ENCODE measurements at places on chromosomes 4 and X.
A peak's percentile ranks its signal among the peaks of the same experiment; 100 is the strongest.

DNA sequence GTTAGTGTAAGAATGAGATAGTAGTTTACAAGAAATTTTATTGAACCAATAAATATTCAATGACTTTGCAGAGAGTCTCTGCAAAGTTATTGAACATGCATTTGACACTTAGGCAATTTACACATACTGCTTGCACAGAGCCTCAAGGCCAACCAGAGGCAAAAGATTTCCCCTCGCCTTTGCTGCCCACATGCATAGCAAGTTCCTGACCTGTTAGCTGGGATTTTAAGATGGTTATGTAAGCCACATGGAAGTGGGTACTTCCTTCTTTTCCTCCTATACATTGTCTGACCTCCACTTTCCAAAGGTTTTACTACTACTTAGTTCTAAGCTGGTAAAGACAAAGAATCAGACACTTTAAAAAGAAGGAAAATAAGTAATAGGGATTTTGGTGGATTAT, 430.1 kb upstream of the FRG1 start:
- no peak overlapping the region for H3K27ac ChIP-seq
- no peaks in the 10 kb centered on the region for H3K36me3 ChIP-seq
- H3K4me1 ChIP-seq, result no peaks in the 10 kb centered on the region
- DNase-seq, result no peak
- no peak overlapping the region for H3K4me3 ChIP-seq

DNA sequence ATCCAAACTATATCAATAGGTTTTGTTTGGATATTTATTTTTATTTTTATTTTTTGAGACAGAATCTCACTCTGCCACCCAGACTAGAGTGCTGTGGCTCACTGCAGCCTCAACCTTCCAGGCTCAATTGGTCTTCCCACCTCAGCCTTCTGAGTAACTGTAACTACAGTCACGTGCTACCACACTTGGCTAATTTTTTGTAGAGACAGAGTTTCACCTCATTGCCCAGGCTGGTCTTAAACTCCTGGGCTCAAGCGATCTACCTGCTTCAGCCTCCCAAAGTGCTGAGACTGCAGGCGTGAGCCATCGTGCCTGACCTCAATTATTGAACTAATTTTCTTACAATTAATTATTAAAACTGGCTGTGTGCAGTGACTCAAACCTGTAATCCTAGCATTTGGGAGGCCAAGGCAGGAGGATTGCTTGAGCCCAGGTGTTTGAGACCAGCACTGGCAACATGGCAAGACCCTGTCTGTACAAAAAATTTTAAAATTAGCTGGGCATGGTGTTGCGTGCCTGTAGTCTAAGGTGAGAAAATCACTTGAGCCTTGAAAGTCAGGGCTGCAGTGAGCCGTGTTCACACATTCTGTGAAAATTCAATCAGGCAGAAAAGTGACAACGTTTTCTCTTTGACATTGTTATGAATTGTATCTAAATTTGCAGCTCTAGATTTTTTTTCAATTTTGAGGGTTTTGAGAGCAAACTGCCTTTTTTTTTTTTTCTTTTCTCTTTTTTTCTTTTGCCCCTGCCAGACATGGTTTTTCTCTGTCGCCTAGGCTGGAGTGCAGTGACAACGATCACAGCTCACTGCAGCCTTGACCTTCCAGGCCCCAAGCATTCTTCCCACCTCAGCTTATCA, 66.0 kb downstream of the UBE2K start:
- DNase-seq, result no peak
- peaks cover 21% of the 10 kb centered on the region for H3K36me3 ChIP-seq
- no peak overlapping the region for H3K4me3 ChIP-seq
- no peaks in the 10 kb centered on the region for H3K4me1 ChIP-seq
- no peaks in the 10 kb centered on the region for H3K27me3 ChIP-seq

DNA sequence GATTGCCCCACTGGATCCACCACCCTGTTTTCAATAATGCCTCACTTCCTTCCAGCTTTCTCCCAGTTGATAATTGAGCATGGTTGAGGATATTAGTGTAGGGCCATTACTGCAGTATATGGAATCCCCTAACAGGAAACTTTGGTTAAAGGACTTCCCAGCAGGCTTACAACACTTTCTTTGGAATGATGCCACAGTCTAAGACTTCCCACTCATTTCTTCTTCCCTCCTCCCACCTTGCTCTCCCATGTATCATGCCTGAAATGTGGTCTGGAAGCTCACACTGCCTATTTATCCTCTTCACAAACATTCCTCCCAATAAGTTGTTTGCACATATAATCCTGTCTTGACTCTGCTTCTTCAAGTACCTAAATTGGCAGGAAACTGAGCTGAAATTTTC, 863.3 kb downstream of the CENPC start:
- DNase-seq, result no peak
- no peaks in the 10 kb centered on the region for H3K36me3 ChIP-seq
- H3K27ac ChIP-seq, result no peak overlapping the region
- no peak overlapping the region for H3K4me3 ChIP-seq
- H3K27me3 ChIP-seq, result no peaks in the 10 kb centered on the region
- no peaks in the 10 kb centered on the region for H3K4me1 ChIP-seq

- peaks cover 89% of the 10 kb centered on the region for H3K36me3 ChIP-seq
- H3K4me1 ChIP-seq, result no peaks in the 10 kb centered on the region
- no peak for DNase-seq
- H3K4me3 ChIP-seq, result no peak overlapping the region
- H3K27me3 ChIP-seq, result peaks cover 6% of the 10 kb centered on the region
- no peak overlapping the region for H3K27ac ChIP-seq
Observed at GRCh38 chrX:153707406-153707805, 16.8 kb downstream of the BCAP31 start.

DNA sequence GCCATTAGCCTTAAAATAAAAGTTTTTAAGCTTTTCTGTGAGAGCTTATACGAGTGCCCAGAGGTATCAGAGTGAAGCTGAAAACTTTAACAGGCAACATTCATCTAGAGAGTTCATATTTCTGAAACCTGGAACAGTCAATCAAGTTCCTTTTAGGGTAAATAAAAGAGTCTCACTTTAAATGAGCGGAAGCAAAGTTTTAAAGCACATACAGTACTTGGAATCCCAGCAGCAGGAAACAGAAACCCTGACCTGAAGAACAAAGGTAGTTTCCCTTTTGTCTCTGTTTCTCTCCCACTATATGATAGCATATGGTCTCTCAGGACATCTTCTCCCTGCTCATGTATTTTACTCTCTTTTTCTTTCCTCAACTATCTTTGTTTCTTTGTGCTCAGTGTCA, 153.0 kb downstream of the ASB9 start:
- no peak overlapping the region for H3K27ac ChIP-seq
- H3K36me3 ChIP-seq, result no peaks in the 10 kb centered on the region
- H3K27me3 ChIP-seq, result no peaks in the 10 kb centered on the region
- no peak overlapping the region for H3K4me3 ChIP-seq
- no peaks in the 10 kb centered on the region for H3K4me1 ChIP-seq
- no peak for DNase-seq

DNA sequence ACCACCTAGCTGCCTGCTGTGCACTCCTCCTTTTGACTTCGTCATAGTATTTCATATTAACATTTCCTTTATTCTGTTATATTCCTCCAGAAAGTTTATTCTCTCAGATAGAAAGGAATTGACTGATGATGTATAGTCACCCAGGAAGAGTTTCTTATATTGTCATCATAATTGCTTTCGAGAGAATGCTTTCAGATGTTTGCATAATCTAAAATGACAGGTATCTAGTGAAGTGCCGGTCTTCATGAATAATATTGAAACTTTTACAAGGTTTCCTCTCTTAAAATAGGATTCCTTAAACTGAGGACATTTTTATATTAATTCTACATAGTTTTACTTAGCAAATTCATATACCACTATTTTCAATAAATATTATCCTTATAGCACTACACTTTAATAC, 10.1 kb downstream of the SEC24D start:
- no peaks in the 10 kb centered on the region for H3K27me3 ChIP-seq
- H3K4me3 ChIP-seq, result no peak overlapping the region
- H3K36me3 ChIP-seq, result no peaks in the 10 kb centered on the region
- H3K27ac ChIP-seq, result no peak overlapping the region

DNA sequence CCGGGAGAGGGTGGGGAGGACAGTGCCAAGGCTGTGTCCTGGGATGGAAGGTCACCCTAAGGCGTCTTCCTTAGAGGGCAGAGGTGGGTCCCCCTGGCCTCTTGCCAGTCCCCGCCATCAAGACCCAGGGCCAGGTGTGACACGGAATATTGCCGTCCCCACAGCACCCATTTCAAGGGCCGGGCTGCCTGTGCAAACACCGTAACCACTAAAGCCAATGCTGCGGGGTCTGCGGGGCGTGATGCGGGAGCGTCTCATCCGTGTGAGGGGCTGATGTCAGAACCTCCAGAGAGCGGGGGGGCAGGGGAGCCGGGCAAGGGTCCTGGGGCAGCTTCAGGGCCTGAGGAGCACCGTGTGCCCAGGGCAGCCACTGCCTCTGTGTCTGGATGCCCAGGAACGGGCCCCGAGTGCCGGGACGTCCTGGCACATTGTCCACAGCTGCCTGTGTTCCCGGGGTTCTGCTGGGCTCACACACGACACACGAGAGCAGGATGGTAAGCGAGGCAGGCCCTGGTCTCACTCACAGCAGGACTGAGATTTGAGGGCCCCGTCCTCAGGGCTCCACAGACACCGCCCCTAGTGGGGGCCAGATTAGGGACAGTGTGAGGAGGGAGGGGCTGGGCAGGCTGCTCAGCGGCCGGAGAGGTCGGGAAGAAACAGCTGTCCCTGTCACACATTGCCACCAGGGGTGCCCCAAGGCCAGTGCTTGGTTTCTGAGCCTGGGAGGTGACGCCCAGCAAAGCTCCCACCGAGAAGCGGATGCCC, 29.2 kb downstream of the NKX1-1 start:
- no peak overlapping the region for H3K27ac ChIP-seq
- DNase-seq, result peak; percentile 68
- no peaks in the 10 kb centered on the region for H3K4me1 ChIP-seq
- H3K4me3 ChIP-seq, result no peak overlapping the region
- H3K36me3 ChIP-seq, result peaks cover 39% of the 10 kb centered on the region

DNA sequence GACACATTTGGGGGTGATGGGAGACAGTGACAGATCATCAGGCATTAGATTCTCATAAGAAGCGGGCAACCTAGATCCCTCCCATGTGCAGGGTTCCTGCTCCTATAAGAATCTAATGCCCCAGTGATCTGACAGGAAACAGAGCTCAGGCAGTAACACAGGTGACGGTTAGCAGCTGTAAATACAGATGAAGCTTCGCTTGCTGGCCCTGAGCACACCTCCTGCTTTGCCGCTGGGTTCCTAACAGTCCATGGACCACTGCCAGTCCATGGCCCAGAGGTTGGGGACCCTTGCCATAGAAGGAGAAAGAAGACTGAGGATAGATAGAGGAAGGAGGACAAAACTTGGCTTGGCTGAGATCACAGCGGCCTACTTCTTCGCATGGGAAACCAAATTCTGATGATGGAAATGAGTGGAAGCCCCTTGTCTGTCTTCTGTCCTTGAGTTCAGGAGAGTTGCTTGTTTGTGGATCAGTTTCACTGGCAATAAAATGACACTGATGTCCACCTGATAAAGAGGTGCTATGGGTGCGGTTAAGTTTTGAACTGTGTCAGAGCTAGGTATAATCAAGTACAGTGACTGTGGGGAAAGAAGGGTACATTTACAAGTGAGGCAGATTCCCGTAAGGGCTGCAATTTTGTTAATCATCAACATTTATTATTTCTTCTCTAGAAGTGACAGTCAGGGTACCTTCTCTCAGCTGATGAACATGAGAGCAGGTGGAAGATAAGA, 1.7 kb upstream of the TIFA start:
- peaks cover 75% of the 10 kb centered on the region for H3K4me1 ChIP-seq
- H3K36me3 ChIP-seq, result no peaks in the 10 kb centered on the region
- no peak for DNase-seq
- H3K27ac ChIP-seq, result peak overlapping the region; percentile 40

DNA sequence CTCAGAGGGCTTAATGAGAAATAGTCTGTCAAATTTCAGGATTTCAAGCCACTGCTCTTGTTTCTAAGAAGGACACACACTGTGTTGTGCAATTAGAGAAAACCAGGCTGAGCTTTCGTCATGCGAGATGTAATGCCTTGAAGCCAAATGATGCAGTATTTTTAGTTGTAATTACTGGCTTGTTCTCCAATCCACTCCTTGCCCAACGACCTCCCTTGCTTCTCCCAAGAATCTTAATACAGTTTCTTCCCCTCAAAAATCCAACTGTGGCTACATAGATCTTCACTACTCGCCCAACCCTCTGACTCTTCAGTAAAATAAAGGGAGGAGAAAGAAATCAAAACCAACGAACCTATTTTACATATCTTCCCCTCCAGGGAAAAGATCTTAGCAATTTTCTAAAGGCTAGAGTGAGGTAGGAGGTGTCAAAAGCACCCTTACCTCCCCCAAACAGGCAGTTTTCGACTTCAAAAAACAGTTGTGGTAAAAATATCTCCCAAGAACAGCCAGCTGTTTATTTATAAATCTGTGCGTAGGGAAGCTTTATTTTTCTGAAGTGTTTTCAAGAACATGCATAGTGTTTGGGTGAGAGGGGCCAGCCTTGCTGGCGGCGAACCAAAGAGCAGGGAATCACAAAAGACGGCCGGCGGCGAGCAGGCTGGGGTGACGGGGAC, 68.7 kb downstream of the MGST2 start:
- H3K36me3 ChIP-seq, result no peaks in the 10 kb centered on the region
- no peak for DNase-seq
- H3K4me1 ChIP-seq, result peaks cover 7% of the 10 kb centered on the region
- H3K4me3 ChIP-seq, result peak overlapping the region; percentile 31
- no peaks in the 10 kb centered on the region for H3K27me3 ChIP-seq

- no peaks in the 10 kb centered on the region for H3K27me3 ChIP-seq
- peaks cover 11% of the 10 kb centered on the region for H3K4me1 ChIP-seq
- peak; percentile 88 for DNase-seq
- H3K36me3 ChIP-seq, result no peaks in the 10 kb centered on the region
- H3K27ac ChIP-seq, result peak within 1 kb of the TSS; percentile 69
Observed at GRCh38 chrX:44343412-44344141, at the start of gene EFHC2. EFHC2 (minus strand) TSS chrX:44343672; CDS start chrX:44343588, 84 bp downstream.

DNA sequence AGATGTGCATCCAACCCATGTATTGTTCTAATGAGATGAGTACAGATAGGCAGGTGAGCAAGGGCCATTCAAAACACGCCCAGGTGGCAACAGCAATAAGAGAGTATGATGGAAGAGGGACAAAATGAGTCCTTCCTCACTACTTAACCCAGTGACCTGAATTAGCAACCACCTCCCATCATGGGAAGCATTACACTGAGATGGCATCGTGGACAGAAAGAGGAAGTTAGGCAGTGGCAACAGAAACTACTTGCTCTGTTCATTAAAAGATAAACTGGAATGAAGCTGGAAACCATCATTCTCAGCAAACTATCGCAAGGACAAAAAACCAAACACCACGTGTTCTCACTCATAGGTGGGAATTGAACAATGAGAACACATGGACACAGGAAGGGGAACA, 17.2 kb downstream of the RXFP1 start:
- no peak overlapping the region for H3K4me3 ChIP-seq
- no peak for DNase-seq
- H3K4me1 ChIP-seq, result no peaks in the 10 kb centered on the region
- no peaks in the 10 kb centered on the region for H3K27me3 ChIP-seq

DNA sequence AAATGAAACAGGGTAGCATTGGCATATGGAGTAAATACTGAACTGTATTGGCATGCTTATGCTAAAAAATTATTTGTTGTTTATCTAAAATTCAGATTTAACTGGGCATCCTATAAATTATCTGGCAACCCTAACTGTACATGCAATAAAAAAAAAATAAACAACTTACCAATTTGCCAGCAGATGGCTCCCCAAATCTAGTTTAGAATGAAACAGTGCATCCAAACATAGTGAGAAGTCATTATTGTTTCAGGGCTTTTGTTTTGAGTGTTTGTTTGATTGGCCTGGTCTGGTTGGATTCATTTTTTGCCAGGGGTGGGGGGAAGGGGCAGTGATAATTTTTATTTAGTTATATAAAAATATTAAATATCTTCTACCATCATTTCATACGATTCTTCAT, 12.8 kb upstream of the NSUN7 start:
- DNase-seq, result no peak
- H3K27ac ChIP-seq, result no peak overlapping the region
- peaks cover 3% of the 10 kb centered on the region for H3K4me1 ChIP-seq
- no peaks in the 10 kb centered on the region for H3K36me3 ChIP-seq
- no peak overlapping the region for H3K4me3 ChIP-seq

All from spleen (tissue), 13 donors.